NCI-H524 (cell line): ENCODE measurements at places on chromosomes 11 and 22.
A peak's percentile ranks its signal among the peaks of the same experiment; 100 is the strongest.

- no peak for DNase-seq
Observed at GRCh38 chr11:61956191-61957020, 6.3 kb downstream of the BEST1 start.

- DNase-seq, result peak; percentile 88
Observed at GRCh38 chr11:71996946-71997345, 1.8 kb upstream of the IL18BP start.

DNA sequence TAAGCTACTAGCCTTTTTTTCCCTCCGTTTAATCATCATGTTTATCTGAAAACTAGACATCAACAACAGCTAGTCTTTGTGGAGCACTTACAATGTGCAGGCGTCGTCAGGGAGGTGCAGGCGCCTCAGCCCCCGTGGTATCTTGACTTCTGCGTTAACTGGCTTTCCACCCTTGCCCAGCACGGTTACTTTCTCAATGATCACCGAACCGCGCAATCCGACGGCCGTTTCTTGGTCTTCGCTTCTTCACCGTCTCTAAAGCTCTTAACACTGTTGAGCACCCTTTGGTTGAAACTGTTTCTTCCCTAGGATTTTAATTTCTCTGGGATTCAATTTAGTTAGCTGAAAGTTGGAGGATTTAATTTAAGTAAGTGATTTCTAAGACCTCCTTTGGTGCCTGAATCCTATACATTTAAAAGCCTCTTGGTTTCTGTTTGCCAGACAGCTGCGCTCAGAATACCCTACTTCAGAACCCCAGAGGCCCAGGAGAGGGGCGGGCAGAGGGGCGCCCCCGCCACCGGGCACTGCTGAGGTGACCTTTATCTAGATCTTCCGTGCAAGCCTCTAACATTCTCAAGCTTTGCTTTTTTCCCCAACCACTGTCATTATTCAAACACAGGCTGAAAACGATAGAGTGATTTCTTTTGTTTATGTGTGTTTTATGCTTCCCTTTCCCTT is 18.0 kb upstream of the TMEM218 start:
- no peak for DNase-seq

GRCh38 chr11:103380031-103380430 is 270.8 kb downstream of the DYNC2H1 start:
- no peak for DNase-seq

DNA sequence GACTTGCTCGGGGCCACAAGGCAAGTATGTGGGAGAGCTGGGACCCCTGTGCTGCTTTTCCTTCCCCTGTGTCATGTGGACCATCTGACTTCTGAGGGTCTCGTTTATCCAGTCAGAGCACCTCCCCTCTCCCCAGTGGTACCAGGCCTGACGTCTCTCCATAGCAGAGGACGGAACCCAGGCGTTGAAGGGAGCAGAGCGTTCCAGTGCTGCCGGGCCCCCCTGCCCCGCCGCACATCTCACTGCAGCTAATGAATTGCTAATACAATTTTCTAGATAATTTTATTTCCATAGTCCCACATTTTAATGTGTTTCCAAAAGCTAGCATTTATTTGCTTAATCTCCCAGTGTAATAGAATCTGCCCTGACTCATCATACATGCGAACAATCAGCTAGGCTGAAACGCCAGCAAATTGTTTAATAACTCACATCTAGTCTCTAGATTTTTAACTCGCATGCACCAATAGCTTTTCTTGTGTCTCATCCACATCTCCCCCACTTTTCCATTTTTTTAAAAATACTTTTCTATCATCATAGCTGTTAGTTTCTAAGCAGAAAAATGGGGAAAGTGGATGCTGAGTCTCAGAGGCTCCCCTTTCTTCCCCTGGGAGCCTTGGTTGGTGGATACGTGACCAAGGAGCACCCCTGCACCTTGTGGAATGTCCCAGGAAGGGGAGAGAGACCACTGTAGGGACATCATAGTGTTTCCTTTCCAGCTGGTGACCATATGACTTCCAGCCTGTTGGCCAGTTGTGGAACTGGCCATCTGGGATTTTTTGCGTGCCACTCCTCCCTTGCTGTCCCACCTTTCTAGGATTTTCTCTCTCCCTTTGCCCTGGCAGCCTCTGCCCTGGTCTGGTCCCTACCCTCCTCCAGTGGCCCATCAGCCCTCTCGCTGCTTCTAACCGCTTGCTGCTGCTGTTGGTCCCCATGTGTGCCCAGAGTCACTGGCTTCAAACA is 58.6 kb upstream of the NNMT start:
- no peak for DNase-seq

DNA sequence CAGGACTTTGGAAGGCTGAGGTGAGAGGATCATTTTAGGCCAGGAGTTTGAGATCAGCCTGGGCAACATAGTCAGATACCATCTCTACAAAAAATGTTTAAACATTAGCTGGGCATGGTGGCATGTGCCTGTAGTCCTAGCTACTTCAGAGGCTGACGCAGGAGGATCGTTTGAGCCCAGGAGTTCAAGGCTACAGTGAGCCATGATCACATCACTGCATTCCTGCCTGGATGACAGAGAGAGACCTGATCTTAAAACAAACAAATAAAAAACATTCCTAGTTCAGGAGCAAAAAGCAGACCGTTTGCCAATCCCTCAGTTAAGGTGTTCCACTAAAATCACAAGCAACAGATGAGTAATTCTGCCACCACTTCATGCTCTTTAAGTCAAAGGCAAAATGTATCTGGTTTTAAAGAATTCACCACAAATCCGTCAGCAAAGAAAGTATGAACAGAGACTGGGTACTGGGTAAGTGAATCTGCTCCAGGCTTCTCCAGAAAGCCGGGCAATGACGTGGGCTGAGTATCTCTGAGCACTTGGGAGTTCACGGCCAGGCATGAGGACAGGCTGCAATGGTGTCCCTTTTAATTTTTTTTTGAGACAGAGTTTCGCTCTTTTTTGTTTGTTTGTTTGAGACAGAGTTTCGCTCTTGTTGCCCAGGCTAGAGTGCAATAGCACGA is 19.5 kb downstream of the CLTCL1 start:
- DNase-seq, result no peak

- DNase-seq, result no peak
Observed at GRCh38 chr11:30617762-30618161, 31.6 kb upstream of the MPPED2 start.

GRCh38 chr11:120381401-120381800 is 45.2 kb downstream of the ARHGEF12 start:
- DNase-seq, result no peak

GRCh38 chr22:44452531-44453420 is 45.3 kb downstream of the RTL6 start:
- DNase-seq, result no peak

DNA sequence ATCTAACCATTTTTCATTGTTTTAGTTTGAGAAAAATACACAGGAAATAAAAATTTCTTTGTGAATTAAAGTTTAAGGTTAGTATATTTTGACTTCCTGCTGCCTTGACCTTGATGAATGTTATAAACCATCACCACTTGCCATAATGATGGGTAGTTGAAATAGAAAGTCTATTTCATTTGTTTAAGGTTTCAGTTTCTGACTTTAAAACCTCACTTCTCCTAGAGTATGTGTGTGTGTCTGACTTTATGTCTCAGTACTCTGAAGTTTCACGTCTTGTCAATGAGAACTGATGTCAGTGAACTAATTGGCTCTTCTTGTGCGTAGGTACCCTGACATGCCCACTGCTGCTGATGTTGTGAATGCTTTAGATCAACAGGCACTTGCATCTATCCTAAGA is 188.2 kb downstream of the METTL15 start:
- DNase-seq, result no peak

GRCh38 chr22:41285441-41285819 is 557 bp downstream of the RANGAP1 start:
- DNase-seq, result peak; percentile 47

DNA sequence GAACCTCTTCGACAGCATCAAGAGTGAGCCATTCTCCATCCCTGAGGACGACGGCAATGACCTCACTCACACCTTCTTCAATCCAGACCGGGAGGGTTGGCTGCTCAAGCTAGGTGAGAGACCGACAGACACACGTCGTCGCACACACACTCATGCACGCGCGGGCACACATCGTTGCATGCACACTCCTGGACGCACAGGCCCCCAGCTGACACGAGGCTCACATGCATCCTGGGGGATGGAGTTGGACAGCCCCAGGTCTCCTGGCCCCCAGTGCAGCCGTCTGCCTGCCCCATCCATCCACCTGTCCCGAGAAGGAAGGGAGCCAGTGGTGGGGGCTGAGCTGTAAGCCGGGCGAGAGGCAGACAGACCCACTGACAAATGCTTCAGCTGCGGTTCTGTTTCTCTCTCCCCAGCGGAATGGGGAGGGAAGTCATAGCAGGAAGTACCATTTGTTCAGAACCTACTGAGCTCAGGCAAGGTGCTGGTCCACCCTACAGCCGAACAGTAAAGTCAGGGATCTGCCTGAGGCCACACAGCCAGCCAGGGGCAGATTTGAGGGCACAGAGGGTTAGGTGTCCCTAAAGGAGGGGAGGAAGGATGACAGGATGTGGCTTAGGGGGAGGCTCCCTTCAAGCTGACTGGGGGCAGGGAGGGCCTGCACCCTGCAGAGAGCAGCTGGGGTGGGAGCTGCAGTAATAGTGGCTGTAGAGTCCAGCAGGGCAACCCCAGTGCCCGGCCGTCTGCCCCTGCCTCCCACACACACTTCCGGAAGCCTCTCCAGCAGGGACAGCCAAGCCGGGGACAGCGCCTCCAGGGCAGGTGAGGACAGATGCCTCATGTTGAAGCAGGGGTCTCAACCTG is 27.1 kb downstream of the CYTH4 start:
- no peak for DNase-seq

DNA sequence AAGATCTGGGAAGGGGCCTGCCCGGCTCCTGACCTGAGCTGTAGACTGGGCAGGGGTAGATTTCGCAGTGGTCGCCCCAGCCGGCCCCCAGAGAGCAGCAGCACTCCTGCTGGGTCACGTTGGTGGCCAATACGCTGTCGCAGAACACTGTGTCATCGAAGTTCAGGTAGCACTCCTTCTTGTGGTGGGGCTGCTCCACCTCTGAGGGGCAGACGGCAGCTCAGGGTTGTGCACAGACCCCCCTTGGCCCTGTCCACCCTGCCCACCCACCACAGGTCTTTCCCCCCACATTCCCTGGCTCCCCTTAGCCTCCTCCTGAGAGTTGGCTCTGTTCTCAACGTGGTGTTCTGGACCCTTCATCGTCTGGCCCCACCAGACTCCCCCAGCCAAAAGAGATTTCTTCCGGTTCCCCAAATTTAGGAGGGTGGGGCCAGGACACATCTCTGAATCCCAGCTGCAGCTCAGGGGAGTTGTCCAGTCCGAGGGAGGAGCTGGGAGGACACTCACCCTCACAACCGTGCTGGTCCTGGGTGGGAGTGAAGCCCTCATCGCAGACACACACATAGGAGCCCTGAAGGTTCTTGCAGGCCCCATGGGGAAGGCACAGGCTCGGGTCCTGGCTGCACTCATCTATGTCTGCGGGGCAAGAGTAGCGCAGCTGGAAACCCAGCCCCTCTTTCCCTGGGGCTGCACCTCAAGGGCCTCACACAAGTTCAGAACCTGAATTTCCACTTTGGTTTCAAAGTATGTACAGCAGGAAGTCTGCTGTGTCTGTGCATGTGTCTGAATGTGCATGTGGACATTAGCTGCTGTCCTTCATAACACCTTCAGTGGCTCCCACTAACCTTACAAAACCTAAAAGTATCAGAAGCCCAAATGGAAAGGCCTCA is 16.5 kb downstream of the SCYL1 start:
- no peak for DNase-seq

DNA sequence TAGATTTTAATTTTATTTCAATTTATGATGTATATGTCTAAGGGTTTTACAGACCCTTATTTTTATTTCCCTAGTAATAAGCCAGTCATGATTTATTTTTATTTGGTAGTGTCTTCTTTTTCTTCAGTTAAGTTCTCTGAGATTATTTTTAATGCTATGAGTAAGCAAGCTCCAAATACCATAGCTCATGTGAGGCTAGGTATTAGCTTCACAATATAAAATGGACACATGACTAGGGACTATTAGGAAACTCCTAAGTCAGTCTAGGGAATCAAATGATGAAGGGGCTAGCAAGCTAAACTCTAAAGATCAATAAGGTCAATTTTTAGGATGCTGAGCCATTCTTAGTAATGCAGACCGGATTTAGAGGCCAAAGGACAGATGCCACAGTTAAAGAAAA is 45.9 kb downstream of the CKAP5 start:
- DNase-seq, result no peak

DNA sequence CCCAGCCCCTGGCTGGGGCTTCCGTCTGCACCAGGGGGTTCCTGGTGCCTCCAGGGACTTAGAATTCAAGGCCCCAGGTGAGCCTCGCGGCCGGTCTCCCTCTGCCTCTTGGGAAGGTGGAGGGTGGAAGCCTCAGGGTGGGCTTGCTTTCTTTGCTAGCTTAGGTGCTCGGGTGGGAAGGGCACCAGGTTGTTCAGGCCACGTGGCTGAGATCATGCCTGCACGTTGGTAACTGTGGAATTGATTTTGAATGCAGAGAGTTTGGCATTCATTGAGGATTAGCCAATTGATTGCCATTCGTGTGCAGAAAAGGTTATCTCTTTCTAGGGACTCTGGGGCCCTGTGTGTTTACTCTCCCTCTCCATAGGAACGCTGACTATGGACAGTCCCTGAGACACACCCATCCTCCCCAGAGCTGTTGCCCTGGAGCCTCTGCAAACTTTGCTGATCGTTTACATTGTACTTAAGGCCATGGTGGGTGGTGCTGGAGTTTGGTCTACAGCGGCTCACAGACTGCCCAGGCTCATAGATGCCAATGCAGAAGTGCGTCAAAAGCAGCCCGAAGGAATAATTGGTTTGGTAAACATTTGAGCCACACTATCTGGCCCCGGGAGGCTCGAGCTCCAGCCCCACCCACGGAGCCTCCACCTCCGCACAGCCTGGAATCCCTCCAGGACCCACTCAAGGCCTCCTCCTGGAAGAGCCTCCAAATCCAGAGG is 1457.7 kb downstream of the BRD1 start:
- DNase-seq, result no peak

DNA sequence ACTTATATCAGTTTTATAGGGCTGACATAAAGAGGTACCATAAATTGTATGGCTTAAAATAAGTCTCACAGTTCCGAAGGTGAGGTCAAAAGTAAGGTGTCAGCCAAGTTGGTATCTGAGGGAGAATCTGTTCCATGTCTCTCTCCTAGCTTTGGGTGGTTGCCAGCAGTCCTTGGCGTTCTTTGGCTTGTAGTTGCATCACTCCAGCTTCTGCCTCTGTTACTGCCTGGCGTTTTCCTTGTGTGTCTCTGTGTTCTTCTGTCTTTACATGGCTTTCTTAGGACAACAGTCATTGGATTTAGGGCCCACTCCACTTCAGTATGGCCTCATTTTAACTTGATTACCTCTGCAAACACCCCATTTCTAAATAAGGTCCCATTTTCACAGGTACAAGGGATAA is 16.7 kb downstream of the MMP7 start:
- DNase-seq, result no peak

DNA sequence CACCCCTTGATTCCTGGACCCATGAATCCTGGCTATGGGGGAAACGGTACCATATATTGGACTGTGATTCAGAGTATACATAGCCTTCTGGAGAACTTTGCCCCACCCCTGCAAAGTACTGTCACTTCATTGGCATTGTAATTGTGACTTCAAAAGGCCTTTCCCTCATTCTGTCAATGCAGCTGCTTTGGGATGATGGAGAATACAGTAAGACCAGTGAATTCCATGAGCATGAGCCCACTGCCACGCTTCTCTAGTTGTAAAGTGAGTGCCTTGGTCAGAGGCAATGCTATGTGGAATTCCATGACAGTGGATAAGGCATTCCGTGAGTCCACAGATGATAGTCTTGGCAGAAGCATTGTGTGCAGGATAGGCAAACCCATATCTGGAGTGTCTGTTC is 25.7 kb upstream of the MSANTD2 start:
- no peak for DNase-seq

- DNase-seq, result no peak
Observed at GRCh38 chr22:44422746-44423380, 75.2 kb downstream of the RTL6 start.
